ENCODE measurements at places on chromosomes 3 and 15.

- no peak for DNase-seq
Observed at GRCh38 chr3:109336291-109336861, 970 bp downstream of the DPPA4 start.

DNA sequence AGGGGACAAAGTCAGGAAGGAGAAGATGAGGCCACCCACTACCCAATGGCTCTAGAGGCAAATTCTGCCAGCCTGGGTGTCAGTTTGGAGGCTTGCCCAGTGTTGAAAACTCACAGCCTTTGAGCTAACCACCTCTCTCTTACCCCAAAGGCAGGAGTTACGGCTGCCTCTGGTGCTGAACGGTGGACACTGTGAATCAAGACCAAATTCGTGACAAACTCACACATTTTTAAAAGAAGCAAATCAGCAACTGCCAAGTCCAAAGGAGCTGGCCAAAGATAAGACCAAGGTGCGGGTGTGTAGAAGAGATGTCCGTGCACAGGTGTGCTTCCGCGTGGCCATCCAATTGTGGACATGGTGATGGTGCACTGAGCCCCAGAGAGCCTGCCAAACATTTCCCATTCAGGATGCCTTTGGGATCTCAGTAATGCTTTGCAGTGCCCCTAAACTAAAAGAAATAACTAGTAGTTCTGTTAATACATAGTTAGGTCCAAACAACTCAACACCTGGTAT lies 74.6 kb downstream of the FAM174B start:
- no peak for DNase-seq

- no peak for DNase-seq
Observed at GRCh38 chr3:172044833-172045585, 5.6 kb downstream of the FNDC3B start.

DNA sequence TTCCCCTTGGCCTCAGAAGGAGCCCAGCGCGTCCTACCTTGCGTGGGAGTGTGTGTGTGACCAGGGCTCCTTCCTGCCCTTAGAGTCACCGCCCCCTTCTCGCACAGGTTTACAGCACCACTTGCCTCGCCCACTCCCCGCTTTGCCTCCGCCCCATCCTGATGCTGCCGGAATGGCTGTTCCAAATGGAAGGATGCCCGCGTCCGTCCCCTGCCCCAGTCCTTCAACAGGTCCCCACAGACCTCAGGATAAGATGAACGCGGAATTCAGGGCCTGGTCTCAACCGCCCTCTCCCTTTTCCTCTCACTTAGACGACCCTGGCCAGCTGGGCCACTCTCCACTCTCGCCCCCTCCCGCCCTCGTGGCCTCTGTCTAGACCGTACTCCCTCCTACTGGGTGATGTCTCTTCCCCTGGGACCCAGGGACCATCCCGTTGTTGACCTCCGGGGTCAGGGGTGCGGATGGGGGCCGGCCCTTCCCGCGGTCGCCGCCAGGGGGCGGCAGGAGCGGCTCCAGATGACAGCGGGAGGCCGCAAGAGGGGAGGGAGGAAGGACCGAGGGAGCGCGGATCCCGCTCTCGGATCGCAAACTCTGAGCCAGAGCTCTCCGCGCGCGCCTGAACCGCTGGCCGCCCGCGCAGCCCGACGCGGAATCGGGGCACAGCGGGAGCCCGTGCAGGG lies at the start of gene THSD4:
THSD4 (plus strand) TSS at position 585 of the 680 bp plus-strand sequence.
- DNase-seq, result no peak

- peak; percentile 19 for DNase-seq
Observed at GRCh38 chr3:33437556-33438283, 2.5 kb downstream of the UBP1 start.

- no peak for DNase-seq
Observed at GRCh38 chr15:66629817-66630576, 64.2 kb upstream of the LCTL start.

- DNase-seq, result no peak
Observed at GRCh38 chr3:98025392-98025945, 9.6 kb downstream of the GABRR3 start.

DNA sequence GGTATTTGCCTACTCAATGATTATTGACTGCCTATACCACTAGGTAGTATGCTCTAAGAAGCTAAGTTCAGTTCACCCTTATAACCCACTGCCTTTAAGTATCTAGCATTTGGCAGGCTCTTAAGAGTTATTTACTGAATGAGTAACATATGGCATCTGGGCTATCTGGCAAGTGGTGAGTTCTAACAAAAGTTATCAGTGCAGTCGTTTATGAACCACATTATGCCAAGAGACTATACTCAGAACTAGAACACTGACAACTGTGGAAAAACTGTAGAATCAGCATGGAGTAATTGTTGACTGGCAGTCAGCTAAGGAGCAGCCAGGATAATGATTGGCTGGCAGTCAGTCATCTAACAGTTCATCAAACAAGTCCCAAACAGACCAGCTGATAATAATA lies 25.8 kb downstream of the RAF1 start:
- no peak for DNase-seq

DNA sequence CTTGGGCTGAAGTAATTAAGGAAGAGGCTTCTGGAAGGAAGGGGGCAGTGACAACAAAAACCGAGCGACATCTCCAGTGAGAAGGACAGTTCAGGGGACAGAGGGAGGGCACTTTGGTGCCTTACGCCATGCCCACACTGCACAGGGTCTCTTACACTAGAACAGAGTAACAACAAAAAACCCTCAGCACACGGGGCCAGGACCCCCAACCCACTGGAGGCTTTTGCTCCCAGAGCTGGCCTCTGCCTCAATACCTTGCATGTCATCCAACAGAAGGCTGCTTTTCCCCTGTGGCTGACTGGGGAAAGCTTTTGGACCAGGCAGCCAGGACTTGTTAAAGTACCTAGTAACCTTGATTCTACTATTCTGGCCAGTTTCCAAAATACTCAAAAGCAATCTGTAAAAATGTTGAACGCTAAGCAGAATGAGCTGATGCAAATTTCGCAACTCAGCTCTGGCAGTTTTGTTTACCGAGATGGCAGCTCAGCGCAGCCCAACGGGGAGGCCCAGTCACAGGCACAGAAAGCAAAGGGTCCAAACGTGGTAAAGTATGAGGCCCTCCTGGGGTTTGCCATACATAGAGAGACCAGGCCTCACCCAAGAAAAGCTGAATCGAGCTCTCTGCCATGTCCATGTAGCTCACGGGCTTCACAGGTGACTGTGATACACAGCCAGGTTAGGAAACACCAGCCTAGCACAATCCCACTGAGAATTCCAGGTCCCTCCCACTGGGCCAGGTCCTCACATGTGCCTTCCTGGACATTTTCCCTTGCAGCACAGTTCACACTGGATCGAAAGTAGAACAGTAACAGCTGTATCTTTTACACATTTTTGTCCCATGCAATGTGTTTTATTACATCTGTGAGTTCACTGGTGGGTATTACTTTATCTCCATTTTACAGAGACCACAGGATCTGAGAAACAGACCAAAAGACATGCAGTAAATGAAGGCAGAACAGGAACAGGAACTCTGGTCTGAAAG lies 6.0 kb downstream of the CHCHD4 start:
- no peak for DNase-seq

- DNase-seq, result no peak
Observed at GRCh38 chr3:134341389-134341788, 32.9 kb downstream of the AMOTL2 start.

- DNase-seq, result no peak
Observed at GRCh38 chr15:92012368-92012629, 158.8 kb downstream of the SLCO3A1 start.

GRCh38 chr15:90813796-90814190 lies 54.6 kb upstream of the FURIN start:
- no peak for DNase-seq

DNA sequence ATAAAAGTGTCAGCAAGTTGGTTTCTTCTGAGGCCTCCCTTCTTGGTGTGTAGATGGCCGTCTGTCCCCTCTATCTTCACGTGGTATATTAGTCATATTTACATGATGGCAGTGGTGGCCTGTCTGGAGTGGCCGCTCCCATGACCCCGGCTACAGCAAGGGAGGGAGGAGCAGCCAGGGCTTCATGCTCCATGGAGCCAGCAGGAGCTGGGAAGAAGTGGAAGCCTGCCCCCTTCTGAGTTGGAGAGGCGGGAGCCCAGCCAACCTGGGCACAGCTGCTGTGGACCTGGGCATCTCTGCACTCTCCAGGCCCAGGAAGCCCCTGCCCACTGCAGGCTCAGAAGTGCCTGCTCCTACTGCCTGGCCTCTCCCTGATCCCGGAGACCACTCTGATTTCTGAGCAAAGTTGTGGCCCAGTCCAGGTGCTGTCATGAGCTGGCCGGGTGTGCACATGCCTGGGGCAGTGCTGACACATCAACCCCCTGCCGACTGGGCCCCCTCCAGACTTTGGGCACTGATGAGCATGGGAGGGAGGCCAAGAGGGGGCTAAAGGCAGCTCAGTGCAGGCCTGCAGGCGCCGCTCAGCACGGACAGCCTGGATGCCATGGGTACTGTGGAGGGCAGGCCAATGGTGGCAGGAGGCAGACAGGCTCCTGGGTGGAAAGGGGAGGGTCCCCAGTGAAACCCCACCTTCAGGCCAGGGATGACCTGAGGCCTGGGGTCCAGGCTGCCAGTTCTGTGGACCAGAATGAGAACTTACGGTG lies 84.8 kb downstream of the SERPINI1 start:
- no peak for DNase-seq

DNA sequence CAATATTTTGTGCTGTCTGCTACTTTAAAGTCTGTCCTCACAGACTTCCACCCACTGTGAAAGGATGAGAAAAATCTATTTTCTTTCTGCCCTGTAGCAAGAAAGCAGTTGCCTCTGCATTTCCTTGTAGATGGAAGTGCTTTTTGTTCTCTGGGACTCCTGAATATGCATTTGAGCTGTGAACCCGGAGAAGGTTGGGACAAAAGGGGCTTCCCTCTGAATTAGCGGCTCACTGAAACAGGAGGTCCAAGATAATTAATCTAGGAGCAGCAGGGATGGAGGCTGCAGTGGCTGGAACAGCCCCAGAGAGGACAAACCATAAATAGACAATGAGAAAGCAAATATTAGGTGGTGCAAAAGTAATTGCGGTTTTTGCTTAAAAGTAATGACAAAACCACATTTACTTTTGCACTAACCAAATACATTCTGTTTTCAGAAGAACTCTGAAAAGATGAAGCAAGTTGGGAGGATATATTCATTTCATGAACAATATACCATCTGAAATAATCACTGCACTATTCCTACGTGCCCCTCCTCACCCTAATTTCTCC lies 143.4 kb upstream of the KBTBD8 start:
- no peak for DNase-seq

- DNase-seq, result no peak
Observed at GRCh38 chr15:59814409-59814808, 125.3 kb upstream of the BNIP2 start.

DNA sequence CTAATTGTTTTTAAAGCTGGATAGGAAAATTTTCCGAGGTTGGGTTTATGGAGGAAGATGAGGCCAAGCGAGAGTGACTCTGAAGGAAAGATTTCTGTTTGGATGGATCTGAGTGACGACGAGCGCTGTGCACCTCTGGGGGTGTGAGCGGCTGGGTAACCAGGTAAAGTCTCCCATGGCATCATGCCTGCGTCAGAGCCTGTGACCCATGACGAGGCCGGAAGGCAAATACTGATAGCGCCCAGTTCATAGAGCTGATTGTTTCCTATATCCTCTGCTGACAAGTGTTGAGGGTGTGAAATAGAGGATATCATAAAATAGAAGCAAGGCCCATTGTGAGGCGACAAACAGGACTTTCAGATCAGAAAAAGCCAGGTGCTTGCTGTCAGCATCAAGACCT lies 33.7 kb upstream of the MAGEF1 start:
- DNase-seq, result no peak

DNA sequence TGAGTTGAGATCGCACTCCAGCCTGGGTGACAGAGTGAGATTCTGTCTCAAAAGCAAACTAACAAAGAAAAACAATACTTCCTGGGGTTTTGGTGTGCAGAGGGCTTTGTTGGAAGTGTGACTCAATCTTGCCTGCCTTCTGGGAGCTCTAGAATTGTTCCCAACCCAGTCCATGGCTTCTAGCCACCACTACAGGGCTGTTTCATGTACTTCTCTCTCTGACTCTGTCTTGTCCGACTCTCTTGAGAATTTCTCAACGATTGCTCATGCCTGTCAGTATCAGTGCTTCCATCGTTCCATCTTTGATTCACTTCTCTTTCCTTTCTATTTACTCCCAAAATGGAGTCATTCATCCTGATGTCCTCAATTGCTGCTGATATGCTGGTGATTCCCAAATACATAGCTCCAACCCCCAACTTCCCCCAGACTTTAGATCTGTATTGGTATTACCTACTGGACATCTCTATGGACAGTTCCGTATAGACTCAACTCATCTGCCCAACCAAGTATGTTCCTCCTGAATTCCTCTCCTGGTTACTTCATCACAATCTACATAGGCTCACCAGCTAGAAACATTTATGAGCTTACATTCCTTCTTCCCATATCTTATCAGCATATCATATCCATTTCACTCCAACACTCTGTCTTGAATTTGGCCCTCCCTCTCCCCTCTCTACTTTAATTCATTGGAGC lies 1.8 kb upstream of the AP2M1 start:
- no peak for DNase-seq

GRCh38 chr3:115077501-115078250 lies 69.4 kb downstream of the ZBTB20 start:
- no peak for DNase-seq

GRCh38 chr3:100227511-100227921 lies 33.3 kb upstream of the TBC1D23 start:
- DNase-seq, result no peak

DNA sequence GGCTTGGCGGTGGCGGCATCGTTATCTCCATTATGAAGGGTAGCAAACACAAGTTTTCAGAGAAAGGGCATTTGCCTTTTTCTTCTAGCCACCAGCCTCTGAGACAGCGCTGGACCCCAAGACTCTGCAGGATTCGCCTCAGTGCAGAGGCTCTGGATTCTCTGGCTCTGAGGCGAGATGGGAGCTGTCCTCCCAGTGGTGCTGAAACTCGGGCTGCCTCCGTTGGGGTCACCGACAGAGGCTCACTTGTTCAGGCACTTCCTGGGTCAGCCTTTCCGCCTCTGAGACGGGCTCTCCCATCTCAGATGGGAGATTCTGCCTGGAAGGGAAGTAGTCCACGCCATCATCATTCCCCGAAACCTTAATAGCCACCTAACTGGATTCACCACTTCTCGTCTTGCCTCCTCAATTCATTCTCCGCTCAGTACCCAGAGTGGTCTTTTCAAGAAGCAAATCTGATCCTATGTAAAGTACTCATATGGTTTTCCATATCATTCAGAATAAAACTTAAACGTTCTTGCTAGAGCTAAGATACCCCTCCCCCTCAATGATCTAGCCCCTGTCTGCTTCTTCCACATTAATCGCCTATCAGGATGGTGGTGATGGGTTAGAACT lies 76.9 kb downstream of the RHCG start:
- DNase-seq, result peak; percentile 50

Data from NAMALWA (cell line).